ENCODE measurements at places on chromosomes 2 and 18.

GRCh38 chr2:119402645-119403560, 28.8 kb upstream of the TMEM37 start:
- no peak for DNase-seq

GRCh38 chr18:25308381-25308780, 43.6 kb downstream of the ZNF521 start:
- no peak for DNase-seq

GRCh38 chr2:10650761-10651160, 39.0 kb downstream of the NOL10 start:
- no peak for DNase-seq

DNA sequence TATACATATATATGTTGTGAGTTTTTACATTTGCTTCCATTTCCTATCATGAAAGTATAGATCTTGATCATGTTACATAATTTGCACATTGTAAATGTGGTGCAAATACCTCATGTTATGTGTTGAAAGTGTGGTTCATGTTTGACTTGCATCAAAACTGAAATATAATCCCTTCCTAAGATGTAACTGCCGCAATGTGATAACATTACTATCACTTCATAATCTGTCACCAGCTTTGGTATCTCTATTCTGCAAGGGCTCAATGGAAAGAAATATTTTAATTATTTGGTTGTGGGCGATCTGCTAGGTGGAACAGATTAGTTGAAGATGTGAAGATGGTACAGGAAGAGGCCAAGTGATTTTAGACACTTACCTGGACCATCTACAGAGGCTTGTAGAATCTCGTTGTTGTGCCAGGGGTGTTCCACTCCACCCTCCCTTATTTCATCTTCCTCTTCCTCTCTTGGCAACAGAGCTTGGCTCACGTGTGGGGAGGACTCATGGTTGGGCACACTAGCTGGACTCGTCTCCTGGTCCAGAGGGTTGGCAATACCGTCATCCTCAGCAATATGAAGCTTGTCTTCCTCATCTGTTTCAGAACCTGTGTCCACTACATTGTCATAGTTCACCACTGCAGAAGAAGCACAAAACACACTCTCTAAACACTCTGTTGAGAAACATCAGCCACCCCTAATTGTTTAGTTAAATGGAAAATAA, 90.4 kb downstream of the ZEB2 start:
- DNase-seq: no peak

DNA sequence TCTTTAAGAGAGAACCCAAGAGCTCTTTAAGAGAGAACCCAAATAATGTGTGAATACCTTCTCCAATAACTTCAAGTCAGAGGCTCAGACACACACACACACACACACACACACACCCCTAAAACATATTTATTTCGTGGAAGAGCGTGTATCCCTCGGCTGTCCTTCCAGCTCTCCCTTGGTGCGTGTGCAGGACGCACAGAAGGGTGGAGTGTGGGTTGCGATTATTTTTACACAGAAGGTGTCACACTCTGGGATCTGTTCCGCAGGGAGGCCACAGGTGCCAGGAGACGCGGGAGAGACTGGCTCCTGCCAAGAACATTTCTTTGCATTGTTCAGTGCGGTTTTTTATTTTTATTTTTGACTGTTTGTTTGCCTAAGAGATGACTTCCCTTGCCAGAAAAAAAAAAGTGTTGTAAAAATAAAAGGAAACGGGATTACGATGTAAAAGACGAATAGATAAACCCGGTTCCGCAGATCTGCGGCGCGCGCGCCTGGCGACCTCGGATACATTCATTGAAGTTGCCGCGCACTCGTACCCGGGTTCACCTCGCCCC, 47.3 kb upstream of the ATP6V1B1 start:
- no peak for DNase-seq

DNA sequence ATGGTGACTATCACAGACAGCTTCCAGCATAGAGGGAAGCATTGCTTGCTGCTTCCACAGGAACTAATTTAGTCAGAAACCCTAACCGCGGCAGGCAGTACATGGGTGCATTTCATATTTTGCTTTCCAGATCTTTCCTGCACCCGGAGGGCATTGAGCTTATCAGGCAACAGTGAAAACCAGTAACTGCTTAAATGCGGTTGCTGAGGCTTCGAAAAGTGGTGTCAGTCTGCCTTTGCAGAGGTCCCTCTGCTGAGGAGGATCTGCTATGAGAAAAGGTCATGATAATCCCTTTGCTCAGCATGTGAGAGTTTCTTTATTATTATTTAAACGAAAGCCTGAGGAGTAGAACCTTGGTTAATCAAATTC, 44.6 kb upstream of the ROCK2 start:
- no peak for DNase-seq

GRCh38 chr18:48997985-48998831, 47.4 kb upstream of the SMAD7 start:
- no peak for DNase-seq

GRCh38 chr2:207720517-207721187, 9.2 kb downstream of the CCNYL1 start:
- no peak for DNase-seq

- DNase-seq: no peak
Measured at GRCh38 chr2:143776526-143777297, 647.5 kb downstream of the ARHGAP15 start.

DNA sequence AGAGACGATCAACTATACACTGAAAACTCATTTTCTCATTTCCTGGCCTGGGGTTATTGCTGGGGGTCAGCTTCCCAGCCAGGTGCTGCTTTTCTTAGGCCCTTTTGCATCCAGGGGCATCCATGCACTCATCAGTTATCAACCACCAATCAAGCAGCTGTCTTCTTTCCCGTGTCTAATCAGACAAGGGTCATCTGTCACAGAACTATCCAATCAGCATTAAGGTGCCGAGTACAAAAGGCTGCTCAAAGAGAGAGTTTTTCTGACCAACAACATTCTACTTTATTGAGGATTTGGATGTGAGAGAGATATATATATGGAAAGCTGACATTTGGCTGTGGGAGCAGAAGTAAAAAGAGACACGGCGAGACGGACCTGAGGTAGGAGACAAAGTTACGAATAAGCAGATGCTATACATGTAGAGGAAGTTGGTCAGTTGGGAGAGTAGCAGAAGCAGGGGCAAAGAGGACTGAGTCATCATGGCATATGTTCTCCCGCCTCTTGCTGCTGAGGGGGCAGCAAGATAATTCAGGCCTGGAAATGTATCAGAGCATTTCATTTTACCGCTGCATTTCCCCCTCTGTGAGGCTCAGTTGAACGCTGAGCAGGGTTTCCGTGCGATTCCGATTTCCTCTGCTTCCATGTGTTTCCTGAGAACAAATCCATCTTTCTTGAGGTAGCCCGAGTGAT, 129.3 kb downstream of the NUP35 start:
- DNase-seq: no peak

- DNase-seq: peak; percentile 34
Measured at GRCh38 chr2:129922571-129923264, 56.7 kb upstream of the RAB6C start.

- no peak for DNase-seq
Measured at GRCh38 chr2:224038830-224039079, 331 bp downstream of the SERPINE2 start.

DNA sequence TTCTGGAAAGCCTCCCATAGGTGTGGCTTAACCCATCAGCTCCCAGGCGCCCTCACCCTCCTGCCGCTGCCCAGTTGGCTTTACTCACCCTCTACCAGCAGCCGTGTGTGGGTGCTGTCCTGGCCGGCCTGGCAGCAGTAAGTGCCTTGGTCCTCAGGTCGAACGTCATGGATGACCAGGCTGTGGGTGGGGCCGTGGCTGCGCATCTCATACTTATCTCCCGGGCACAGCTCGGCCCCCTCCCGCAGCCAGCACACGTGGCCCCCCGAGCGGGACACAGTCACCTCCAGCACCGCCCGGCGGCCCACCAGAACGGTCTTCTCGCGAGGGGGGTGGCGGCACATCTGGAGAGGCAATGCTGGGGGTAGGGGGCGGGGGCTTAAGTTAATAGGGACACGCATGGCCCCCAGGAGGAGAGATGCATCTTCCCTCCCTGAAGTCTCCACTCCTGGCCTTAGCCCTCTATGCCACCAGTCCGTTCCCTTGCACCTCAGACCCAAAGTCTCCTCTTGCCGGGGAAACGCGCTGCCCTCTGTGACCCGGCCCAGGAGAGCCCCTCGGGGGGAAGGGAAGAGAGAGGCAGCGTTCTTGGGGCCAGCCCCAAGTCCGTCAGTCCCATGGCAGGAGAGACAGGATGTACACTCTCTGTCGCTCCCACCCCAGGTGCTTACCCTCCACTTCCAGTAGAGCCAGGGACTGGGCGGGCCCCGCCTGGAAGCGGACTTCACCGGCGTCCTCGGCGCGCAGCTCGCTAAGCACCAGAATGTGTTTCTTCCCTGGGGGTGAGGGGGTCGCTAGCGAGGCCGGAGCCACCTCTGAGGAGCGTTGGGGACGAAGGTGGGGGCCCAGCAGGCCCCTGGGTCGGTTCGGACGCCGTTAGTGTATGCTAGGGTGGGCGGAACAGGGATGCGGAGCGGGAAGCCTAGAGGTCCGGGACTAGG, 7.9 kb downstream of the TMEM198 start:
- no peak for DNase-seq

GRCh38 chr2:207792244-207792785, 22.6 kb upstream of the FZD5 start:
- DNase-seq: no peak

DNA sequence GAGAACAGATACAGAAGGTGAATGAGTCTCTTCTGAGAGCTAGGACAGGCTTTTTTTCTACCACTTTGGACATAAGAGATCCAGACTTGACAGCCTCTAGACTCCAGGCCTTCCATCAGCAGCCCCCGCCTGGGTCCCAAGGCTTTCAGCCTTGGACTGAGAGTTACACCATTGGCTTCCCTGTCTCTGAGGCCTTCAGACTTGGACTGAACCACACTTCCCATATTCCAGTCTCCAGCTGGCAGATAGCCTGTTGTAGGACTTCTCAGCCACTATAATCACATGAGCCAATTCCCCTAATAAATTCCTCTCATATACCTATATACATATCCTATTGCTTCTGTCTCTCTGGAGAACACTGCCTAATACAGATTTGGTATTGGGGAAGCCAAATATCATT, 128.2 kb downstream of the MCFD2 start:
- DNase-seq: no peak

GRCh38 chr2:32711219-32711618, 83.4 kb downstream of the TTC27 start:
- no peak for DNase-seq

DNA sequence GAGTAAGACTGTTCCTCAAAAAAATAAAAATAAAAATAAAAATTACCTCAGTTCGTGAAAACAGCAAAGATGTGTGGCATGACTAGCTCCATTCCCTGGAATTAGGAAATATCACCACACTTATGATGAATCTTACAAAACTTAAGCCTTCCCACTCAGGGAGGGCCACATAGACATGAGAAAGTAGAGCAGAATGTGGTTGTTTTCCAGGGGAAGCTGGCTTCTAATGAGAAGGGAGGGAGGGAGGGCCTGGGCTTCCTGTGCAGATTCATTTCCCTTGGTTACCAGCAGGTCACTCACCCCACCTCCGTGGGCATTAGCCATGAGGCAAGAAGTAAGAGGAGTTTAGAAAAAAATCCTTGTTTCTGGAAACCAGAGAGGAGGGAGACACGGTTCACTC, 95.9 kb upstream of the RMDN2 start:
- no peak for DNase-seq

DNA sequence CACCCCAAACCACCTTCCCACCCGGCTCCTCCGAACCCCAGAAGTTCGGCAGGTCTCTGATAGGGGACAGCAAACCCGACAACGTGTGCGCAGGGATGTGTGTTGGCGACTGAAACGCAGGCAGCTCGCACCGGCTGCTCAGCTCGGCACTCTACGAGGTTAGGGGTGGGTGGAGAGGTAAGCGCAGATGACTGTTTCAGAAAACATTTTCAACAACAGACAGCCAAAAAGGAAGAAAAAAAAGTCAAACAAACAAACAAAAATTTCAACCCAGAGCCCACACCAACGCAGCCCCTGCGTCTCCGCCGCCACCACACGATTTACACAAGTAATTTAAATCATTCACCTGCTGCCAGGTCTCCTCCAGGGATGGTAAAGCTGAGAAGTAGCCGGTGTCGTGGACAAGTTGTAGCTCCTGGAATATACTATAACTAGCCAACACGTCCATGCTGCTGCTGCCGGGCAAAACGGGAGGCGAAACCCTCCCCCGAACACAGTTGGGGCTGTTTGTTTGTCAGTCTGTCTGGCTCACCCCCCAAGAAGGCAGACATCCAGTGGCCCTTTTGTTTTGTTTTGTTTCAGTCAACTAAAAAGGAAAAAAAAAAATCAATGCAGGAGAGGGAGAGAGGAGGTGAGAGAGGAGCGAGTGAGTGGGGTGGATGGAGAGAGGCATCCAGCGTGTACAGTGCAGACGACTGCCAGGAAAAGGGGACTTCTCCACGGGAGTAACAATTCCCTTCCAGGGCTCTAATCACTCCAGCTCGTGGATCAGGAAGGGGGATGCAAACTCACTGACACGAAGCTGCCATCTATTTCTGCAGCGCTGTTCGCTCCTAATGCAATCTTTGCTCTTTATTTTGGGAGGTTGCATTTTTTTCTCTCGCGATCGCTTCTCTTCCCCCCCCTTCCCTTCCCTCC, at the start of gene KLF7:
Gene KLF7, minus strand, starts transcription at position 828 of the 918 bp plus-strand sequence. Its CDS starts 380 bp downstream, at position 448.
- no peak for DNase-seq

GRCh38 chr2:8918412-8918811, 81.0 kb upstream of the KIDINS220 start:
- DNase-seq: no peak

DNA sequence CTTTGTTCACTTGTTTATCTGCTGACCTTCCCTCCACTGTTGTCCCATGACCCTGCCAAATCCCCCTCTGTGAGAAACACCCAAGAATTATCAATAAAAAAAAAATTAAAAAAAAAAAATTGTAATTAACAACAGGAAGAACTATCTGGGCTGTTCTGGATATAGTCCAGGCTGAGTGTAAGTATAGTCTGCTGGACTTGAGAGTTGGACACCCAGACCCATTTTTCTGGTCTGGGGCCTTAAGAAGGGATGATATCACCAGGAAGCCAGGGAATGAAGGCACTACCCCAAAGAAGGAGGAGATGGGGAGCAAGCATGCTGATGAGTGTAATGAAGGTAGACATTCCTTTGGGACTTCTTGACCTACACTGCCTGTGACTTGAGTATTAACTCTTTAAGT, 72.1 kb upstream of the ZFP36L2 start:
- DNase-seq: no peak

DNA sequence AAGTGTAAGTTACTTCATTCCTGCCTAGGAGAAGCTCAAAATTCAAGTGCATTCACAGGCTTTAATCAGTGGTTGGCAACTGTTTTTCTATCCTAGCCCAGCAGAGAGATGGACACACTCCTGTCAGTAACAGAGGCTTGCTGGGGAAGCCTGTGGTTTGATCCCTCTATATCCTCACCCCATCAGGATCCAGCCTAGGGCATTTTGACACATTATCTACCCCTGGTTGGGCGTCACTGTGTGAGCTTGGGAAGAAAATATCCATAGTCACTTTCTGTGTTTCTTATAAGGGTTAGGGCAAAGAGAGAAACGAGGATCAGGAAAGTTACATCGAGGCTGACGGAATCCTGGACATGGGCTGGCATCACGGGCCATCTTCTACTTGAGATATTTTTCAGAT, 10.0 kb downstream of the NT5DC4 start:
- DNase-seq: no peak

- no peak for DNase-seq
Measured at GRCh38 chr2:4903656-4904348, 788.4 kb upstream of the SOX11 start.

GRCh38 chr2:46654801-46655200, 175.4 kb downstream of the TMEM247 start:
- DNase-seq: no peak

- DNase-seq: no peak
Measured at GRCh38 chr2:111164078-111164477, 43.4 kb downstream of the BCL2L11 start.

All from DMS 273 treated with DMSO at 0.1 percent for 48 hours (cell line).